CD4-positive, CD25-positive, alpha-beta regulatory T cell (primary cell): ENCODE measurements at places on chromosomes 4 and X. TPM values are rescaled to one million over a fixed set of nuclear protein-coding genes. Genes with fewer than 3 reads are reported as not detected.

LRCH2 gene
- not detected for total RNA-seq

- H3K36me3 ChIP-seq, result no peaks in the 10 kb centered on the region
- H3K4me1 ChIP-seq, result no peaks in the 10 kb centered on the region
- H3K4me3 ChIP-seq, result no peak overlapping the region
- H3K27ac ChIP-seq, result no peak overlapping the region
- DNase-seq, result no peak
- peaks cover 3% of the 10 kb centered on the region for H3K27me3 ChIP-seq
Observed at GRCh38 chr4:176270669-176271068, 1.6 kb upstream of the ASB5 start.

DNA sequence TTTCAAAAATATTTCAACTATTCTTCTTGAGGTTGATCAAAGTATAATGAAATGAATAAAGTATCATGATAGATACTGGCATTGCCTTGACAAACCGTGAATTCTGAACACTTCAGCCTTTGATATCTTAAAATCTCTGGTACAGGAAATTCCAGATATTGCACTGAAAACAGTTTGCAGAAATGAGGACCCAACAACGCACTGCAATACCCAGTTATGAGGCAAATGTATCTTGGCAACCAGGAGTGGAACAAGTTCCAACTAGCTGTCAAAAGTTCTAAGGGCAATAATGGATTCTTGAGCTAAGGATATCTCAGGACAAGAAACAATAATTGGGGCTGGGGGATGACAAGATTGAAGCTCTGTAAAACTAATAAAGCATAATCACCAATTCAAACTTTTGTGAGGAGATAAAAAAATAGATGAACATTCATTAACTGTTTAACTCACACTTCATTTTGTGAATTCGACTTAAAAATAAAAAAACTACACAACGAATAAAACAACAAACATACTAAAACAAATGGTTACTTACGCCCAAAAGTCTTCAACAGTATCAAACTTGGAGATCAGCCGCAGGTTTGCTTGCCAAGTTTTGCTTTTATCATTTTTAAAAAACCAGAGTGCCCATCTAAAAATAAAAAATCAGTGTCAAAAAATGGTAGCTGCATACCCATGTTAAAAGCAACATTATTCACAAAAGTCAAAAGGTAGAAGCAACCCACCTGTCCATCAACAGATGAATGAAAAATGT, 38.1 kb downstream of the EIF4E start:
- H3K27me3 ChIP-seq, result no peaks in the 10 kb centered on the region
- DNase-seq, result no peak
- no peak overlapping the region for H3K27ac ChIP-seq
- no peak overlapping the region for H3K4me3 ChIP-seq
- H3K4me1 ChIP-seq, result no peaks in the 10 kb centered on the region
- H3K36me3 ChIP-seq, result peaks cover 67% of the 10 kb centered on the region

GRCh38 chr4:100929135-100929534, 411.3 kb upstream of the EMCN start:
- H3K36me3 ChIP-seq, result no peaks in the 10 kb centered on the region
- H3K4me1 ChIP-seq, result no peaks in the 10 kb centered on the region
- H3K27ac ChIP-seq, result no peak overlapping the region
- H3K4me3 ChIP-seq, result no peak overlapping the region

DNA sequence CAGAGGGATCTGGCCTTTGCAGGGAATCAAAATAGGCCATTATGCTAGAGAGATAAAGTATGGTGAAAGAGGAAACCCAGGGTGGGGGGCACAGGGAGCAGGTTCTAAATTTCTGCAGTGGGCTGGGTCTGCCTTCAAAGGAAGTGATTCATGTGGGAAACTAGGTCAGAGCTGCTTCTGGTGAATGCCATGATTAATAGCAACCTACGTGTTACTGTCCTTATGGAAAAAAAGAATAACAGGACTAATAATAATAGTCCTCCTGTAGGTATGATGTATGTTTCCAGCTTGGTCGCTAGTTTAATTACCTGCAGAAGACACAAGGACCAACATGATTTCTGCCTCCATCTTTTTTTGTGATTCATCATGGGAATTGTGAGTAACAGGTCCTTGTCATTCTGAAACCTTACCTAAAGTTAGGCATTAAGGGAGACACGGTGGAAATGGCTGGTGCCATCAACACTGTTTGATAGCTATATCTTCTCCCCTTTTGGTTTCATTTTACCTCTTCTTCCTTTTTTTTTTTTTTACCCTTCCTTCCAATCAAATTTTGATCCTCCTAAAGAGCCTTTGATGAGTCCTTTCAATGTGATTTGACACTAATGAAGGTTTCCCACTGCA, 180.4 kb downstream of the CPEB2 start:
- H3K4me1 ChIP-seq, result no peaks in the 10 kb centered on the region
- H3K4me3 ChIP-seq, result peak overlapping the region; percentile 10
- H3K27me3 ChIP-seq, result no peaks in the 10 kb centered on the region
- peak; percentile 8 for DNase-seq
- H3K36me3 ChIP-seq, result no peaks in the 10 kb centered on the region
